Activated CD8-positive, alpha-beta memory T cell treated with anti-CD3 and anti-CD28 coated beads, Interleukin-2, amount 50 U/mL, for 48 hours (primary cell): ENCODE measurements at places on chromosomes 1 and 21.

- no peak for DNase-seq
Observed at GRCh38 chr1:241083285-241083684, 273.7 kb downstream of the RGS7 start.

- DNase-seq: no peak
Observed at GRCh38 chr21:42545745-42546144, 32.1 kb downstream of the SLC37A1 start.

DNA sequence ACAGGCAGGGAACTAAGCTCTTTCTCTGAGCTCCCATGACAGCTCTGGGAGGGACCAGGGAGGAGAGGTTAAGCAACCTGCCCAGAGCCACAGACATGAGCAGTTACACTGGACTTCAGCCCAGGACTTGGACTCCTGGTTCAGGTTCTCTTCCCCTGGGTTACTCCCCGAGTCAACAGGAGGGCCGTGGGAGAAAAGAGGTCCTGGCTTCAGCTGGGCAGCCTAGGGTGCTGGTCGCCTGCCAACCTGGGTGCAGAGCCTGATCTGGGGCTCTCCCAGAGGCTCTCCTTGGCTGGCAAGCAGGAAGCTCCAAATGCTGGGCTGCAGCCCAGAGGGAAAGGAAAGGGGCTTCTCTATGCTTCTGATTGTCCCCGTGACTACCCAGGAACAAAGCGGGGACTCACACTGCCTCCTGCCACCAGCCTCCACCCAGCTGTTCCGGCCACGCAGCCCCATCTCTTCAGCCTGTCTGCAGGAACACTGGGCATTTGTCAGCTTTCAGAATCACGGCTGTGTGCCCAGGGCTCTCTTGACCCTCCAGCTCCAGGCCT is 141.8 kb downstream of the HIVEP3 start:
- no peak for DNase-seq

DNA sequence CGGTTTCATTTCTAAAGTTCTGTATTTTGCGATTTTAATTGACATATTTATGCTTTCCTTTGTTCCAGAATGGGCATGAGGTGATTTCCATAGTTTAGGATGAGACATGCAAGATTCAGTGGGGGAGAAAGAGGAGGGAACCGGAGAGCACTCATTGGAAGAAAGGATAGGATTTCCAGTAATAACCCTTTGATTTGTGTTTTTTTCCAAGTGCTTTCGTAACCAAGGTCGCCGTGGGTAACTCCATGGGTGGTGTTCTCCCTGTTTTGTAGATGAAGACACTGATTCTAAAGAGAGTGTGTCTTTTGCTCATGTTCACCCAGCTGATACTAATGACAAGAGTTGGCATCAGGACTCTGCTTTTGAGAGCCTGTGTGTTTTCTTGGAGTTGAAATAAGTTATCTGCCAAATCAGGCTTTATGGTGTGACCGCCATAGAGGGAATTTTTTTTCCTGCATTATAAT is 170.1 kb downstream of the DHRS3 start:
- no peak for DNase-seq

DNA sequence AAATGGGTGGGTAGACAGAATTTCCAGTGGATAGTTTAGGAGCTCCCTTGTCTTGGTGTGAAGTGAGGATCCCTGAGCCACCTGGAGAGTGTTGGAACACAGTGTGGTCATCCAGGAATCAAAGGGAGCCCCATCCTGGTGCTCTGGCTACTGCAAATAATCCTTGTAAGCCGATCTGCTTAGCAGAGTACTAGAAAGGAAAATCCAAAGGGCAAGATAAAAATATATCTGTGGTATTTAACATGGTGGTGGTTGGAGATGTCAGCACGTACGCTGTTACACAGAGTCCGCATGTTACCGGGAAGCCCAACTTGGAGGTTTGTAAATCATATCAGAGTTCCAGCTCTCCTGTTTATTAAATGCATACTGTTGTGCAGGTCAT is 39.0 kb downstream of the VANGL1 start:
- no peak for DNase-seq

DNA sequence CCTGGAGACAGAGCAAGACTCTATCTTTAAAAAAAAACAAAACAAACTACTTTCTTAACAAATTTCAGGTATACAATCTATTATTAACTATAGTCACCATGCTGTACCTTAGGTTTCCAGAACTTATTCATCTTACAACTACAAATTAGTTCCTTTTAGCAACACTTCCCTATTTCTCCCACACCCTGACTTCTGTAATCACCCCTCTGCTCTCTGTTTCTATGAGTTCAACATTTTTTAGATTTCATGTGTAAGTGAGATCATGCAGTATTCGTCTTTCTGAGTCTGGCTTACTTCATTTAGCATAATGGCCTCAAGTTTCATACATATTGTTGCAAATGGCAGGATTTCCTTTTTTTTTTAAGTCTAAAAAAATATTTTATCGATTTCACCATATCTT is 77.9 kb upstream of the LPGAT1 start:
- no peak for DNase-seq

- DNase-seq: peak; percentile 47
Observed at GRCh38 chr1:109927911-109928321, 17.3 kb downstream of the CSF1 start.

DNA sequence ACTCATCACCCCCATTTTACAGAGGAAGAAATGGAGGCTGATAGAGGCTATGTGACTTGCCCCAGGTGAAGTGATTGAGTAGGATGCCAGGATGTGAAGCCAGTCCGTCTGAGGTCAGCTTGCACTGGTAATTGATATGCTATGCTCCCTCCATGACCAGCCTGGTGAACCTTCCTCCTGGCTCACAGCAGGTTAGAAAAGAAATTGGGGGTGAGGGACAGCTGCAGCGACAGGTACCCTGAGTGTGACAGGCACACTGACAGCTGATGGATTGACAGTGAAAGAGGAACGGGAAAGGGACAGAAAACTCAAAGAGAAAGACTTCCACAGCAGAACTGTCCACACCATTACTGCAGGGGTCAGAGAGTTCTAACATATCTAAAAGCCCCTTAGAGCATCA is 102.1 kb downstream of the SUSD4 start:
- DNase-seq: no peak

GRCh38 chr1:69845655-69846054 is 277.9 kb downstream of the LRRC7 start:
- DNase-seq: no peak

GRCh38 chr1:189662190-189662589 is 815.5 kb downstream of the BRINP3 start:
- DNase-seq: no peak

DNA sequence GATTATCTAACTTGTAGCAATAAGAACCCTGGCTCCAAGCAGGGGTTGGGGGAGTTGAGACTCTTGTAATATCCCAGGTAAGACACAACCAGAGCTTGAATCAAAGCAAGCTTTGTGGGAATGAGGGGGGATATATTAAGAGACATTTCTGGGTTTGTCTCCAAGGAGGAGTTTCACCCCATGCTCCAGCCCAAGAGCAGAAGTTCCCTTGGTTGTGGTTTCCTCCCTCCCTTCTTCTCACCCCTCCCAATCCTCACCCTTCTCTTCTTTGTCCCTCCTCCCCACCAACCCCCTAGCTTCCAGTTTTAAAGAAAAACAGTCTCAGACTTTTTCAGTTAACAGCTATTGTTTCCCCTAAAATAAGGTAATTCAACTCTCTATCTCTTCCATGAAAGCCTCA is 11.9 kb downstream of the TRAF3IP3 start:
- DNase-seq: no peak

- DNase-seq: no peak
Observed at GRCh38 chr1:214977110-214977509, 105.4 kb upstream of the KCNK2 start.

GRCh38 chr1:55789466-55789865 is 574.3 kb upstream of the USP24 start:
- no peak for DNase-seq

GRCh38 chr1:161381707-161382106 is 14.0 kb upstream of the CFAP126 start:
- DNase-seq: no peak

DNA sequence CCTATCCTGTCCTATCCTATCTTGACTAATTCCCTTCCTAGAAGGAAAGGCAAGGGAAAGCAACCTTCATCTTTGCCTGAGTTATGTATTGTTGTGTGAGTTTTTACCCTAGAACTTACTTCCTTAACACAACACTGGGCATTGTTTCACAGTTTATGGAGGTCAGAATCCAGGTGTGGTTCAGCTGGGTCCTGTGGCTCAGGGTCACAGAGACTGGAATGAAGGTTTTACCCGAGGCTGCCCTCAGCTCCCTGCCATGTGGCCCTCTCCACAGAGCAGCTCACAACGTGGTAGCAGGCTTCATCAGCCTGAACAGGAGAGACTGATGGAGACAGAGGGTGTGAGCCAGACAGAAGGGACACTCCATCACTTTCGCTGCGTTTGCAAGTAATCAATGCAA is 140.5 kb downstream of the FCRL5 start:
- DNase-seq: no peak

DNA sequence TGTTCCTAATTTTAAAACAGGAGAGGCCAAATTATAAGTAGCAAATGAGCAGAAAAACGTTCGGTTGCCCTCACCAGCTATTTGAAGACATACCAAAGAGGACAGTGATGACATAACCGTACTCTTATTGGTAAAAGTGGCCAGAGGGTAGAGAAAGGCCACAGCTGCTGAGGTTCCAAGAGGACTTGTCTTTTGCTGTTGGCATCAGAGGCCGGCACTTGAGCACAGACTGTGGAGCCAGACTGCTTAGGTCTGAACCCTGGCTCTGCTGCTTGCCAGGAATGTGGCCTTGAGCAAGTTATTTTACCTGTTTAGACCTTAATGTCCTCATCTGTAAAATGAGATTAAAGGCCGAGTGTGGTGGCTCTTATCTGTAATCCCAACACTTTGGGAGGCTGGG is 14.9 kb downstream of the ETV3L start:
- peak; percentile 10 for DNase-seq

DNA sequence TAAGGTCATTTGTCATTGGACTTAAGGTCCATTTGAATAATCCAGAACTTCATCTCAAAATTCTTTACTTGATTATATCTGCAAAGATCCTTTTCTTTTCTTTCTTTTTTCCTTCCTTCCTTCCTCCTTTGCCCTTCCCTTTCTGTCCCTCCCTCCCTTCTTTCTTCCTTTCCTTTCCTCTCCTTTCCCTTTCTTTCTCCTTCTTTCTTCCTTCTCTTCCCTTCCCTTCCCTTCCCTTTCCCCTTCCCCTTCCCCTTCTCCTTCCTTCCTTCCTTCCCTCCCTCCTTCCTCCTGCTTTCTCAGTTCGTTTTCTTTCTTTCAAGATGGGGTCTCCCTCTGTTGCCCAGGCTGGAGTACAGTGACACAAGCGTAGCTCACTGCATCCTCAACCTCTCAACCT is 35.5 kb downstream of the CA6 start:
- DNase-seq: no peak

DNA sequence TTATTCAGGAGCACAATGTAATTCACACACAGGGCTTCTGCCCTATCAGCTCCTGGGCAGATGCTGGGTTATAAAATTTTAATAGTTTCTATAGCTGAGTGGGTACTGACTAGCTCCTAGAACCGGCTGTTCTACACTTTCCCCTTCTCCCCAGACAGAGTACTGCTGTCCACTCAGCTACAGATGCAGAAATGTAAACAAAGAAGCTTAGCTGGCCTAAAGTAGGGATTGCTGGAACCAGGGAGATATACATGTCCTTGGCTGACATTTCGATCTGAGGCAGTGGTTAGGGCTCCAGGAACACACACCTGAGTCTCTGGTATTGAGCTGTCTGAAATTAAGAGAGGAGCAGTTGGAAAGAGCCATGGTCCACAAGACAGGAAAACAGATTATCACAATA is 211.5 kb upstream of the USP24 start:
- DNase-seq: no peak

- DNase-seq: no peak
Observed at GRCh38 chr1:83734420-83734819, 264.5 kb downstream of the TTLL7 start.
